NCI-H1417 (cell line): ENCODE measurements at places on chromosomes 1 and 21.

- no peak for DNase-seq
Observed at GRCh38 chr1:215661033-215661432, 93.9 kb downstream of the KCTD3 start.

- peak; percentile 89 for DNase-seq
Observed at GRCh38 chr1:6624710-6625583, at the start of gene THAP3. THAP3 (plus strand) TSS chr1:6624868; CDS start chr1:6625219, 351 bp downstream.

- no peak for DNase-seq
Observed at GRCh38 chr1:116392717-116393404, 19.8 kb downstream of the ATP1A1 start.

DNA sequence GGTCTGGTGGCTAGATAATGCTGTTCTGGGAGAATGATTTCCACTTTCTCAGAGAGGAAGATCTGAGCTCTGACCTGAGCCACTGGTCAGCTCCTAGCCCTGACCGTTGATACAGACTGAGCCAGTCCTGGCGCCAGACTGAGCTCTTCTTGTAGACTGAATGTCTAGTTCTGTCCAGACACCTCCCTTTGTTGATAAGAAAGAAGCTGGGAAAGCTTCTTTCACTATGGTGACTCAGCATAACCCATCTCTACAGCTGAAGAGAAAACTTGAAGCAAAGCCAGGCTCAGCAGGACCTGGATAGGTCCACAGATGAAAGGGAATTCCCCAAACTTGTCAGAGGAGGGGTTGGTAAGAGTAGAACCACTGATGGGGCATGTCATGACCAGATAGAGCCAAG lies 9.9 kb upstream of the TRABD2B start:
- no peak for DNase-seq

DNA sequence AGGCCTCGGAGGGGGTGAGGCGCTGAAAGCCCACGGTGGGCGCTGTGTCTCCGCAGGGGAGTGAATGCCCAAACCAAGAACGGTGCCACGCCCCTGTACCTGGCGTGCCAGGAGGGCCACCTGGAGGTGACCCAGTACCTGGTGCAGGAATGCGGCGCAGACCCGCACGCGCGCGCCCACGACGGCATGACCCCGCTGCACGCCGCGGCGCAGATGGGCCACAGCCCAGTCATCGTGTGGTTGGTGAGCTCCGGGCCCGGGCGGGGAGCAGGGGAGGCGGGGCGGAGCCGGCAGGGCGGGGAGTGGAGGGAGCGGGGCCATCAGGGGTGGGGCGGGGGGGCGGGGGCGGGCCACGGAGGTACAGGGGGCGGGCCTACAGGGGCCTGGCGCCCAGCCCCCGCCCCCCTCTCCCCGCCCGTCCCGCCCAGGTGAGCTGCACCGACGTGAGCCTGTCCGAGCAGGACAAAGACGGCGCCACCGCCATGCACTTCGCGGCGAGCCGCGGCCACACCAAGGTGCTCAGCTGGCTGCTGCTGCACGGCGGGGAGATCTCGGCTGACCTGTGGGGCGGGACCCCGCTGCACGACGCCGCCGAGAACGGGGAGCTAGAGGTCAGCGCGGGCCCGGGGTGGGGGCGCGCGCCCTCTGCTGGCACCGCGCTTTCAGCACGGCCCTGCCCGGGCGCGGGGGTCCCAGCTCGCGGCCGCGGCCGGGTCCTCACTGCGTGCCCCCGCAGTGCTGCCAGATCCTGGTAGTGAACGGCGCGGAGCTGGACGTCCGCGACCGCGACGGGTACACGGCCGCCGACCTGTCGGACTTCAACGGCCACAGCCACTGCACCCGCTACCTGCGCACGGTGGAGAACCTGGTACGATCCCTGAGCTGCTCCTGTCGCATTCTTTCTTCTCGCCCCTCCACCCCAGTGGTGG lies 15.9 kb downstream of the ESPN start:
- DNase-seq: peak; percentile 52

DNA sequence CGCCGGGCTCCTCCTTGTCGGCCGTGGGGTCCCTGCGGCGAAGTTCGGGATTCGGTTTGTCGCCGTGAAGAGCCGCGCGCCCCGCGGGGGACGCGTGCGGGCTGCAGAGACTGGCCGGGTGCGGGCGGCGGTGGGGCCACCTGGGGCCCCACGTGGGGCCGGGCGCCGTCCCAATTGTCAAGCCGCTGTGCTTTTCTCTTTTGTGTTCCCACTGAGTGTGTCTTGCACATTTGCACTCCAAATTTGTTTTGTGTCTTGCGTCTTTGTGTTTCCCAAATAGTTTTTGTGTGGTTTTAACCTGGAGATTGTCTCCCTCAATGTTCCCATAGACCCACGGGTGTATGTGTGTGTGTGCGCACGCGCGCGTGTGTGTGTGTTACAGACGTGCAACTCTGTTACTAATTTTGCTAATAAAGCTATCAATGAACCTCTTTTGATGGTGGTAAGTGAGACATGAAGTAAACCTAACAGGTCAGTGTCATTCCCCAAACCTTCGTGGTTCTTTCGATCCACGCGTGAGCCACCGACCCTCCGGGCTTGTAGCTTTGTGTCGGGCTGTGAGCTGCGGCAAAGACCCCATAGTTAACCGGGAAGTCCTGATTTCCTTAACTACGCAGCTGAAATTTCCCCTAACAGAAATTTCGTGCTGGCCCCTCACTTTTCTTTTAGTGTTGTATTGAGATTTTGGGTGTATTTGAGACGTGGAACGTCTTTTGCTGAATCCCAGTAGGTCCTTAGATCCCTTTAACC lies 708 bp downstream of the PRDM2 start:
- DNase-seq: peak; percentile 11

GRCh38 chr1:226912587-226913176 lies 27.4 kb upstream of the COQ8A start:
- peak; percentile 29 for DNase-seq

- no peak for DNase-seq
Observed at GRCh38 chr1:57857809-57858208, 433.9 kb upstream of the DAB1 start.
